Osteoblast (primary cell): ENCODE measurements at places on chromosomes 13 and 19.

DNA sequence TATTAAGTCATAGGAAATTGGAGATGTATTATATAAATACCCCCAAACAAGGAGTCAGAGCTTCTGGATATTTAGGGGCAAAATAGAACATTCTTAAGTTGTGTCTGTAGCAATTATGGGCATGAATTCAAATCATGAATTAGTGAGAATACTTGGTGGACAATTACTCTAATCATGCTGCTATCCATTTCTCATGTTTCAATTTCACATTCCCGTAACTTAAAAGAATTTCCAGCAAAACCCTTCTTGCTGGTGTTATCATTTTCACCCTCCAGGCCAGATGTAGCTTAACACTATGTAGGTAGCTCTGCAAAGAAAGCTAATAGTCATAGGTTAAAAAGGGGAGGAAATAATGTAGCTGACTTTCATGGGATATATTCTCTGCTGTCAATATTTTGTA lies 136.1 kb downstream of the PCDH9 start:
- no peaks in the 10 kb centered on the region for H3K36me3 ChIP-seq
- DNase-seq: no peak
- H3K27me3 ChIP-seq: no peaks in the 10 kb centered on the region
- H3K4me3 ChIP-seq: no peak overlapping the region

DNA sequence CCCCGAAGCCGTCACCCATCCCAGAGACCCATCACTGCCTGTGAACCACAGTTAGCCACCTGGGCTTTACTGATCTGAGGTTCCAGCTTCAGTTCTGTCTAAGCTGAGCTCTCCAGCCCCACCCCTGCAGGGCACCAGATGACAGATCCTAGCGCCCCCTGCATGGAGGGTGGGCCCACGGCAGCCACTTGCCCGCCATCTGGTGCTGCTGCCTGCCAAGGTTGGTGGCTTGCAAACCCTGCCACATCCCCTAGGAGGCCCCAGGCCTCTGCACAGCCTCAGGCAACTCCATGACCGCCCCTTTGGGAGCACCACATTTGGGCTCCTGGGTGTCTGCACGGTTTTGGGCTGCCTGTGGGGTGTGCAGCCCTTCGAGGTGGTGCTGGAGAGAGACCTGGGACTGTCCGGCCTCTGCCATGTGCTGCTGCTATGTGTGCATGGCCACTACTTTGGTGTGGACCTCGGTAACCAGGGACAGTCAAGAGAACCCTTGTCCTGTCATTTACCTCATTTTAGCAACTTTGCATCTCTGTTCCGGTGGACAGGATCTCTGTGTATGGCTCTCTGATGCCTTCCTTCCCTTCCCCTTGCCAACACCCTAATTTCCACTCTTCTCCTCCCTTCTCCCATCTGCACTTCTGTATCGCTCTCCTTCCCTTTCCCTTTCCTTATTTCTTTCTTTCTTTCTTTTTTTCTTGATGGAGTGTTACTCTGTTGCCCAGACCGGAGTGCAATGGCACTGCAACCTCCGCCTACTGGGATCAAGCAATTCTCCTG lies 17.4 kb upstream of the SDHAF1 start:
- no peak overlapping the region for H3K27ac ChIP-seq
- no peaks in the 10 kb centered on the region for H3K36me3 ChIP-seq
- no peaks in the 10 kb centered on the region for H3K27me3 ChIP-seq
- H3K4me3 ChIP-seq: no peak overlapping the region

DNA sequence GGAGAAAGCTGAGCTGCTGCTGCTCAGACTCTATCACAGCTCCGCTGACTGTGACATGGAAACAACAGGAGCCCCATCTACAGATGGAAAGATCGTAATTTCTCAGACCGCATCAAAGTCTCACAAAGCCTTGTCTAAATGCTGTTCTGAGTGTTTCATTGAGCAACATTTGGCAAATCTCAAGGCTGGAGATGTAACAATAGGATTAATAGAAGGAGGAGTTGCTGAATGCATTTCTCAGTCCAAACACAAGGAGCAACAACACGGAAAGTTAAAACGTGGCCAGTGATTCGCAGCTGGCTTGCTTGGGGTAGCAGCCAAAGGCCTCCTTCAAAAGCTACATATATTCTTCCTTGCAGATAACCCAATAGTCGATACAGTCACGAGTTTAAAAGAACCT lies 55.7 kb downstream of the MRPL57 start:
- H3K27me3 ChIP-seq: no peaks in the 10 kb centered on the region
- H3K27ac ChIP-seq: no peak overlapping the region
- H3K36me3 ChIP-seq: no peaks in the 10 kb centered on the region
- DNase-seq: no peak
- peak overlapping the region; percentile 68 for H3K4me3 ChIP-seq

- DNase-seq: no peak
- no peaks in the 10 kb centered on the region for H3K27me3 ChIP-seq
- no peaks in the 10 kb centered on the region for H3K36me3 ChIP-seq
- H3K4me3 ChIP-seq: no peak overlapping the region
Measured at GRCh38 chr13:54232700-54233099, 1204.1 kb downstream of the OLFM4 start.

GRCh38 chr13:40672765-40673397 lies 6.4 kb upstream of the FOXO1 start:
- DNase-seq: no peak
- H3K27me3 ChIP-seq: peaks cover 4% of the 10 kb centered on the region
- no peaks in the 10 kb centered on the region for H3K36me3 ChIP-seq
- no peak overlapping the region for H3K4me3 ChIP-seq

- H3K27me3 ChIP-seq: no peaks in the 10 kb centered on the region
- peak; percentile 47 for DNase-seq
Measured at GRCh38 chr19:2076526-2076944, 19.6 kb downstream of the MOB3A start.

- peaks cover 41% of the 10 kb centered on the region for H3K27me3 ChIP-seq
- H3K4me3 ChIP-seq: no peak overlapping the region
- no peaks in the 10 kb centered on the region for H3K36me3 ChIP-seq
- no peak overlapping the region for H3K27ac ChIP-seq
- DNase-seq: peak; percentile 86
Measured at GRCh38 chr19:35509018-35509652, 4.3 kb downstream of the DMKN start.

DNA sequence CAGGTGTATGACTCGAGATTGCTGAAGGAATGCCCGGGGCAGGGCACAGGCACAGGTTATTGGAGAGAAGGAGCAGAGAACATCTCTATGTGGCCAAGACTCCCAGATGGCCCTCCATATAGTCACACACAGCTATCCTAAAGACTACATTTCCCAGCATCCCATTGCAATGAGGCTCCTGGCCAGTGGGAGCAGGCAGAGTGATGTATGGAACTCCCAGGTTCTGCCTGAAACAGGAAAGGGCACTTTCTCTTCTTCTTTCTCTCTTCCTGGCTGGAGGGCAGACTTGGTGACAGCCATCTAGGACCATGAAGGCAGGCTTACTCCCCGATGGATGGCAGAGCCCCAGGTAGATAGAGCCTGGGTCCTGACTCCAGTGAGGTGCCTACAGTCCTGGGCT lies 13.5 kb downstream of the PPP1R13L start:
- H3K27ac ChIP-seq: no peak overlapping the region
- no peak overlapping the region for H3K4me3 ChIP-seq
- no peaks in the 10 kb centered on the region for H3K27me3 ChIP-seq
- peak; percentile 72 for DNase-seq

GRCh38 chr13:80030491-80030890 lies 310.4 kb downstream of the SPRY2 start:
- H3K27ac ChIP-seq: no peak overlapping the region
- H3K4me1 ChIP-seq: peaks cover 3% of the 10 kb centered on the region
- H3K36me3 ChIP-seq: no peaks in the 10 kb centered on the region
- DNase-seq: no peak
- no peak overlapping the region for H3K4me3 ChIP-seq
- no peaks in the 10 kb centered on the region for H3K27me3 ChIP-seq

GRCh38 chr13:60303166-60303565 lies 93.9 kb upstream of the TDRD3 start:
- DNase-seq: no peak
- H3K27me3 ChIP-seq: no peaks in the 10 kb centered on the region
- no peaks in the 10 kb centered on the region for H3K36me3 ChIP-seq
- H3K4me3 ChIP-seq: no peak overlapping the region
- no peak overlapping the region for H3K27ac ChIP-seq
- H3K4me1 ChIP-seq: no peaks in the 10 kb centered on the region

- DNase-seq: peak; percentile 48
- H3K27ac ChIP-seq: peak overlapping the region; percentile 14
- H3K27me3 ChIP-seq: no peaks in the 10 kb centered on the region
- H3K4me3 ChIP-seq: no peak overlapping the region
- no peaks in the 10 kb centered on the region for H3K36me3 ChIP-seq
Measured at GRCh38 chr13:79782541-79783205, 301.7 kb downstream of the NDFIP2 start.
